ENCODE measurements at places on chromosomes 12 and 14. TPM values are rescaled to one million over a fixed set of nuclear protein-coding genes. Genes with fewer than 3 reads are reported as not detected.

GRCh38 chr12:127571578-127571977, 695.4 kb upstream of the TMEM132C start:
- peaks cover 52% of the 10 kb centered on the region for H3K27me3 ChIP-seq
- H3K27ac ChIP-seq: no peak overlapping the region
- peaks cover 9% of the 10 kb centered on the region for H3K4me1 ChIP-seq
- no peak for DNase-seq
- no peaks in the 10 kb centered on the region for H3K36me3 ChIP-seq
- no peak overlapping the region for H3K4me3 ChIP-seq

Gene CFAP73
- total RNA-seq: not detected

DNA sequence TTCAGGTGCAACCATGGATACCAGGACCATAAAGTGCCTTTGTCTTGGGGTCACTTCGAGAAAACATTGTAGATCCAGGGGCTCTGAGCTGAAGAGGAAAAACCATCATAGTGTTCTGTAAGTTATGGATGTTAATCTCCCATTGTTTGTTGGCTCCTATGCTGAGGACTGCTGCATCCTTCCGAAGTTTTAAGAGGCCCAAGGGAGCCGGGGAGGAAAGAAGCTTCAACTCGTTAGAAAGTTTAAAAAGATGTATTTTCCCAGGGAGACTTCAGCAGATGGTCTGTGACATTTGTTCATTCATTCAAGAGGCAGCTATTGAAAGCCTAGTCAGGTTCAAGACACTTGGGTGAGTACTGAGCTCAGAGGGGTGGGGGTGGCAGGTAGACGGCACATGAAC, 378.8 kb upstream of the TBX3 start:
- H3K27ac ChIP-seq: no peak overlapping the region
- H3K4me3 ChIP-seq: no peak overlapping the region
- H3K36me3 ChIP-seq: no peaks in the 10 kb centered on the region
- H3K4me1 ChIP-seq: peaks cover 8% of the 10 kb centered on the region
- H3K27me3 ChIP-seq: peaks cover 2% of the 10 kb centered on the region
- no peak for DNase-seq

DNA sequence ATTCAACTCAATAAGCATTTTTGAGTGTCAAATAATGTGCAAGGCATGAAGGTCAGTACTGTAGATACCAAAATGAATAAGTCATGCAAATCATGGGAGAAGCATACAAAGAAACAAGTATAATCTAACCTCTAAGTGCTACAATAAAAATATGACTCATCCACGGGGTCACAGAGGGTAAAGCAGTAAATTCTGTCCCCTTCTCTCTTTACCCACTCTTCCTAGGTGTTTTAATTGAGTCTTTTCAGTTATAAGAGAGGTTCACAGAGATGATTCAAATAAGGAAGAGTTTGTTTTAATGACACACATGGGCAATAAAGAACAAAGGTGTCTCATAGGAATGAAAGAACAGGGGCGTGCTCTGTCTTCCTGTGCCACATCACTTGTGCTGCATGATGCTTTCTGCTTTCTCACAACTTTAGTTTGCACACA, 71.5 kb upstream of the DAAM1 start:
- H3K27me3 ChIP-seq: no peaks in the 10 kb centered on the region
- H3K27ac ChIP-seq: no peak overlapping the region
- H3K4me3 ChIP-seq: no peak overlapping the region
- no peak for DNase-seq
- H3K36me3 ChIP-seq: no peaks in the 10 kb centered on the region

GRCh38 chr14:94378527-94379290, 9.7 kb downstream of the SERPINA1 start:
- H3K4me1 ChIP-seq: peaks cover 24% of the 10 kb centered on the region
- H3K36me3 ChIP-seq: no peaks in the 10 kb centered on the region
- DNase-seq: no peak
- H3K27ac ChIP-seq: peak overlapping the region; percentile 88
- no peaks in the 10 kb centered on the region for H3K27me3 ChIP-seq

GRCh38 chr12:20832911-20833310, 22.4 kb downstream of the SLCO1B3 start:
- H3K27me3 ChIP-seq: no peaks in the 10 kb centered on the region
- H3K4me3 ChIP-seq: no peak overlapping the region
- H3K4me1 ChIP-seq: peaks cover 5% of the 10 kb centered on the region
- DNase-seq: no peak
- no peaks in the 10 kb centered on the region for H3K36me3 ChIP-seq
- no peak overlapping the region for H3K27ac ChIP-seq

DNA sequence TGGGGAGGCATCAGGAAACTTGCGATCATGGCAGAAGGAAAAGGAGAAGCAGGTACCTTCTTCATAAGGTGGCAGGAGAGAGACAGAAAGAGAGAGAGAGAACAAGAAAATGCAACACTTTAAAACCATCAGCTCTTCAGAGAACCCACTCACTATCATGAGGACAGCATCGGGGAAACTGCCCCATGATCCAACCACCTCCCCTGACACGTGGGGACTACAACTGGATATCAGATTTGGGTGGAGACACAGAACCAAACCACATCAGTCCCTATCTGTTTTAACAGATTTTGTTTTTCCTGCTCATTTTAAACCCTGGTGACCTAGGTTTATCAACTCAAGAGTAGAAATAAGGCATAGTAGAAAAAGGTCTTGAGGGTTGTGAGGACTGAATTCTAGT, 210.1 kb upstream of the PLXNC1 start:
- H3K36me3 ChIP-seq: peaks cover 12% of the 10 kb centered on the region
- no peak for DNase-seq
- no peaks in the 10 kb centered on the region for H3K27me3 ChIP-seq
- no peak overlapping the region for H3K27ac ChIP-seq

GRCh38 chr12:97943359-97943758, 480.8 kb downstream of the RMST start:
- H3K27me3 ChIP-seq: no peaks in the 10 kb centered on the region
- H3K27ac ChIP-seq: no peak overlapping the region
- H3K4me3 ChIP-seq: no peak overlapping the region

DNA sequence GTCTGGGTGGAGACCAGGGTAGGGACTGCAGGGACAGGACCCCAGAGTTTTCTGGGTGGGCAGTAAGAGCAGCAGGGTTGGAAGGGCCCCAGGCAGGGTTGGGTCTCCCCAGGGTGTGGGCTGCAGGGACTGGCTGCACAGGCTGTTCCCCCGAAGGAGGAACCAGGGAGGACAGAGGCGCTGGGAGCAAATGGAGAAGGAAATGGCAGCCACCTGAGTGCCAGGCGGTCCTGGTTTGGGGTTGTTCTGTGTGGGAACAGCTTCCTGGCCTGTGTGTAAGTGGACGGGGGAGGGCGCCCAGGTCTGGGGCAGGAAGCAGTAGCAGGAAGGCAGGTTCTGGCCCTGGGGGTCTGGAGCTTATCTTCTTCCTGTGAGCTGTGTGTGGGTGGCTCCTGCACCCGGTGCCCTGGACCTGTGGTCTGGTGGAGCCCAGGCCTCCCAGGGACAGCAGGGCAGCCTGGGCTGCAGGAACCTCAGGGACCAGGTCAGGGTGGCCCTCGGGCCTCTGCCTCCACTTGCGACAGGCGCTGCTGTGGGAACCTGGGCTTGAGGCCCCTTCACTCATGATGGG, 372.8 kb downstream of the TMEM121 start:
- no peak overlapping the region for H3K27ac ChIP-seq
- no peaks in the 10 kb centered on the region for H3K27me3 ChIP-seq
- no peaks in the 10 kb centered on the region for H3K4me1 ChIP-seq
- DNase-seq: no peak
- H3K36me3 ChIP-seq: peaks cover 6% of the 10 kb centered on the region

GRCh38 chr14:103286460-103286859, 47.6 kb upstream of the EIF5 start:
- H3K4me3 ChIP-seq: no peak overlapping the region
- H3K36me3 ChIP-seq: no peaks in the 10 kb centered on the region
- no peak overlapping the region for H3K27ac ChIP-seq
- H3K4me1 ChIP-seq: peaks cover 5% of the 10 kb centered on the region
- no peak for DNase-seq
- peaks cover 55% of the 10 kb centered on the region for H3K27me3 ChIP-seq

Gene OVCH1
- total RNA-seq: 0.16 TPM

DNA sequence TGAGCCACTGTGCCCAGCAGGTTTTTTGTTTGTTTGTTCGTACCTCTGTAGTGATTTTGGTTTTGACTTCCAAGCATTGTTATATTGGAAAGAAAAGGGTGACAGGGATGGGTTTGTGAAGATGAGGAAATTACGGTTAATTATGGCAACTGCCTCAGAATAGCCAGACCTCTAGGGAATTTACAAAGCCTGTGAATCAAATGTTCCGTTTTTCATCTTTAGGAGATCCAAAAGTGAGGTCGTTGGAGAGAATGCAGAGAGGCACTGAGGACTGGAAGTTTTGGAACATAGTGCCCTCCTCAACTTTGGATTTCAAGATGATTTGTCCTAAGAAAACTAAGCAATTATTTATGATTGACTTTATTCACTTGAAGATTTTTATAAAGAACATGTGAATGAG, 54.5 kb upstream of the EVL start:
- DNase-seq: no peak
- H3K27ac ChIP-seq: no peak overlapping the region
- peaks cover 11% of the 10 kb centered on the region for H3K4me1 ChIP-seq
- no peaks in the 10 kb centered on the region for H3K27me3 ChIP-seq
- H3K4me3 ChIP-seq: no peak overlapping the region

Gene PROX2
- total RNA-seq: not detected

DNA sequence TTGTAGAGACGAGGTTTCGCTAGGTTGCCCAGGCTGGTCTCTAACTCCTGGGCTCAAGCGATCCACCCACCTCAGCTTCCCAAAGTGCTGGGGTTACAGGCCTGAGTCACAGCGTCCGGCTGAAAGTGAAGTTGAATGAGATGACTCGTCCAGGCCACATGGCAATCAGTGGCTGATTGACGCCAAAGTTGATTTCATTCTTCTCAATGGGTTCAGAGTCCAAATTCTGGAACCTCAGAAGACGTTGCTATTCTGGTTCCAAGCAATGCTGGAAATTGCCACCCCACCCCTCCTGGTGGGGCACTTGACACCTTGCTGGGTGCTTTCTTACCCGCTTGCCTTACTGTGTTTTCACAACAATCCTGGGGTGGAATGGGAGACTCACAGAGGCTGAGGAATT, 14.9 kb downstream of the ABCB9 start:
- no peaks in the 10 kb centered on the region for H3K36me3 ChIP-seq
- peaks cover 9% of the 10 kb centered on the region for H3K4me1 ChIP-seq
- no peak overlapping the region for H3K27ac ChIP-seq

DNA sequence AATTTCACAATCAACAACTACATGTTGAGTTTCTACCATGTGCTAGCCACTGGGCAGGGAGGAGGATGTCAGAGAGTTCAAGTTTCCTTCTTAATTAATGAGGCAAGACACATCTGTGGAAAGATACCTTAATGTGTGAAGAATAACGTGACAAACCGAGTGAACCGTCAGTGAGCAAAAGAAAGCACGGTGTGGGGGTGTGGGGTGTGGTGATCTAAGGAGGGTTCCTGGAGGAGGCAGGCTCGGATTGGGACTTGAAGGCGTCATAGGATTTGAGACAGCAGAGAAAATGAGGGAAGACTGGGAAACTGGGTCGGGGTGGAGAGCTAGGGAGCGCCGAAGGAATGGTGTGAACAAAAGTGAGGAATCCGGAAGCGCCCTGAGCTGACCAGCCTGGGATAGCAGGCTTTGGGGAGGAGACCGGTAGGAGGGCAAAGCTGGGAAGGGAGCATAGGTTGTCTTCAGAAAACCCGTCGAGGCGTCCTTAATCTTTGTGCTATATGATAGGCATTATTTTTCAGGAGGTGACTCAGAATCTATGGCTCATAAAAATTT, 22.3 kb downstream of the GALNT8 start:
- H3K4me1 ChIP-seq: no peaks in the 10 kb centered on the region
- H3K27ac ChIP-seq: no peak overlapping the region
- no peak overlapping the region for H3K4me3 ChIP-seq
- no peaks in the 10 kb centered on the region for H3K27me3 ChIP-seq

- H3K4me3 ChIP-seq: no peak overlapping the region
- H3K36me3 ChIP-seq: no peaks in the 10 kb centered on the region
- DNase-seq: no peak
- no peaks in the 10 kb centered on the region for H3K27me3 ChIP-seq
- H3K4me1 ChIP-seq: peaks cover 4% of the 10 kb centered on the region
Measured at GRCh38 chr14:85391892-85392291, 138.1 kb upstream of the FLRT2 start.

- no peak overlapping the region for H3K27ac ChIP-seq
- DNase-seq: no peak
- no peaks in the 10 kb centered on the region for H3K27me3 ChIP-seq
- no peak overlapping the region for H3K4me3 ChIP-seq
- no peaks in the 10 kb centered on the region for H3K4me1 ChIP-seq
- H3K36me3 ChIP-seq: peaks cover 4% of the 10 kb centered on the region
Measured at GRCh38 chr12:26022043-26022442, 63.6 kb downstream of the RASSF8 start.

DNA sequence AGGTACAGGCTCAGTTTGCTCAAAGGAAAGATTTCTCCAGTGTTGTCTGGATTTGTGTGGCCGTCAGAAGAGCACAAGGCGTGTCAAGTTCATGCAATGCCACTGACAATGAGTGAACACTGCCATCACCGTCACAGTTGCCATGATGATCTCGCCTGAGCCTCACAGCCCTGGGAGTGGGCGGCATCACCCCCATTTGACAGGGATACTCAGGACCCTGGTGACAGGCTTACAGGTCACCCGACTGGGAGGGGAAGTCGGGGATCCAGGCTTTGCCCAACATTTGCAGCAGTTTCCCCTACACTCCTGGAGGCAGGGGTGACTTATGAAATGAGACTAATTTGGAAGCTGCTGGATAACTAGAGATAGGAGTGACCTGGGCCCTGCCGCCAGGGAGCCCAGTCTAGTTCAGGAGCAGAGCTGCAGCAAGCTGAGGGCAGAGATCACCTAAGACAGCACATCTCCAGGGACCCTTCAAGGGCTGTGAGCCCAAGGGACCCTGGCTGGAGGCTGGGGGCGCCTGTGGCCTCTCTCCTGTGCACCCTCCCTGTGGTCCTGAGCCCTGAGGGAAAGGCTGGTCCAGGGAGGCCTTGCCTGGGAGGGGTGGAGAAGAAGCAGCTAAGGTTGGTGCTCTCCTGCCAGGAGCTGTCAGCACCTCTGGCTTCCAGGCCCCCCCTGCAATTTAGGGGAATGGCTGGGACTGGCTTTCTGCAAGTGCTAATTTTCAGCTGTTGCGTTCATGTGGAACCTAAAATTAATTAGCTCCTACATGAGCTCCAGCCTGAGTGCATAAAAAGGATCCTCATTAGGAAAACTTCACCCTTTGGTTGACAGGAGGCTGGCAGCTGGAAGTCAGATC, 32.4 kb upstream of the BEGAIN start:
- peaks cover 29% of the 10 kb centered on the region for H3K4me1 ChIP-seq
- H3K27me3 ChIP-seq: peaks cover under 1% of the 10 kb centered on the region
- no peaks in the 10 kb centered on the region for H3K36me3 ChIP-seq
- H3K27ac ChIP-seq: no peak overlapping the region
- DNase-seq: no peak
- H3K4me3 ChIP-seq: no peak overlapping the region

Gene LRCOL1
- 0.93 TPM for total RNA-seq

Gene CCDC177
- 7.5 TPM for total RNA-seq

GRCh38 chr12:94109160-94109559, 39.2 kb upstream of the PLXNC1 start:
- H3K4me3 ChIP-seq: no peak overlapping the region
- no peaks in the 10 kb centered on the region for H3K36me3 ChIP-seq
- H3K27me3 ChIP-seq: peaks cover 8% of the 10 kb centered on the region
- no peak for DNase-seq
